ENCODE measurements at places on chromosomes 7 and 10.
A peak's percentile ranks its signal among the peaks of the same experiment; 100 is the strongest.

- DNase-seq, result peak; percentile 24
Observed at GRCh38 chr10:92699518-92700381, 10.0 kb downstream of the HHEX start.

GRCh38 chr7:88217675-88218428, 2.0 kb downstream of the SRI start:
- peak; percentile 8 for DNase-seq

DNA sequence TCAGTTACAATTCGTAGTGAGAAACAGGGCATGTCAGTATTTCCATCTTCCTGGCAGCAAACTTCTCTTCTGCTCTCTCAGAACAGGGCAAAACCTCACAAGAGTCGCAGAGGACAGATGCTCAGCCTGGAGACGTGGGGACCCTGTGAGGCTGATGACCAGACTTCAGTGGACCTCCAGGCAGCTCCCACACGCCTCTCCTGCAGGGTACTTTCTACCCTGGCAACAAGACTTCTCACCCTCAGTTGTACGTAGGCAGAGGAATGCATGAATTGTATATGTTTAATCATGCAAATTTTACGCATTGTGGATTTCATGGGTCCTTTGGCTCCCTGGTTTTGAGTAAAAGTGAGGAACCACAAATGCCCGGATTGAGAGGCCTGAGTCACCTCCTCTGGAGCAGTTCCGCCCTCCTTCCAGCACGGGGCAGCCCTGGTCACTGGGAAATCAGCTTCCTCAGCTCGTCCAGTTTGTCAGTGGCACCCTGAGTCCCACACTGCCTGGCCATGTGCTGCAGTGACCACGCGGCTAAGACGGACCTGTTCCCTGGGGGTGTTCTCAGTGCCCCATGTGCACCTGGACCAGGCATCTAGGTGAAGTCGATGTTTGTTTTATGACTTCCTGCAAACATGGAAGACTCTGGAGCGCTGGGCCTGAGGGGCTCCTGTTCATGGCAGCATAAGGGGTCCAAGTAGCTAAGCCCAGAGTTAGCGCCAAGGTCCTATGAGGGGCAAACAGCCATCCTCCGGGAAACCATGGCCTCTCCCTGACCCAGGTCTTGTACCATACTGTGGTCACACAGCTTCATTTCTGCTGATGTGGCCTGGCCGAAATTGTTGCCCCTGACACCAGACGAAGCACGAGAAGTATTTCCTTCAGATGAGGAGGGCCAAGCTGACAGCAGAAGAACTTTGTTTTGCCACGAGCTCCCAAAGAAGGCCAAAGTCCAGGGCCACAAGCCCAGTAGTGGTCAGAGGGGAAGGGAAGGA, 165.1 kb downstream of the TNS3 start:
- DNase-seq, result no peak

GRCh38 chr10:29751684-29752083, 116.9 kb upstream of the SVIL start:
- no peak for DNase-seq

GRCh38 chr10:101568054-101568745, 19.9 kb downstream of the POLL start:
- no peak for DNase-seq

- DNase-seq, result no peak
Observed at GRCh38 chr7:91250706-91251105, 13.5 kb upstream of the FZD1 start.

DNA sequence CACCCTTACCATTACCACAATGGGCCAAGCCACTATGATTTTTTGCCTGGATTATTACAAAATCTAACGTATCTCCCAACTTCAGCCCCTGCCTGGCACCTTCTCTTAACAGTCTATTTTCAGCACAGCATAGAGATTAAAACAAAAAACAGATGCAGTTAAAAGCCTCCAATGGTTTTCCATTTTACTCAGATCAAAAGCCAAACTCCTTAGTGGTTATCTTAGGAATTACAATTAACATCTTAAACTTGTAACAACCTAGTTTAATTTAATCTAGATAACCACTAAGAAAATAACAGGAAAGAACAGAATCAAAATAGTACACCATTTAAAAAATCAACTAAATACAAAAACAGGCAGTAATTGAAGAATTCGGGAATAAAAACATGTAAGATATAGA, 43.5 kb downstream of the DNAJC1 start:
- no peak for DNase-seq

DNA sequence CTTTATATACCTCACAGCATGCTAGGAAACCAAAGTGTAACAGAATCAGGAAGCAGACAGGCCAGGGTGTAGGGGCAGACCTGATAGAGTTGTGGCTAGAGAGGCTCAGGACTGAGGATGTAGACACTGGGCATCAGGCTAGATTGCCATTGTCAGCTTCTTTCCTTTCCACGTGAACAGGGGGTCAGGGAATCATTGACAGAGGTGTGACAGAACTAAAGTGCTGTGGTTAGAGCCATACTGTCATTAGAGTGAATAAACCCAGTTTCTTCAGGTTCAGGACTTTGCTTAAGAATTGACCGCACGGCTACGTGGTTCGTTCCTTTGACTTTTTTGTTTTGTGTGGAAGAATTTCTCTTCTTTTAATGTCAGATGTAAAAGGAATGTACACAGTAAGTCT, 90.7 kb downstream of the CALD1 start:
- no peak for DNase-seq

GRCh38 chr7:152909683-152910544, 150.4 kb downstream of the ACTR3B start:
- no peak for DNase-seq

DNA sequence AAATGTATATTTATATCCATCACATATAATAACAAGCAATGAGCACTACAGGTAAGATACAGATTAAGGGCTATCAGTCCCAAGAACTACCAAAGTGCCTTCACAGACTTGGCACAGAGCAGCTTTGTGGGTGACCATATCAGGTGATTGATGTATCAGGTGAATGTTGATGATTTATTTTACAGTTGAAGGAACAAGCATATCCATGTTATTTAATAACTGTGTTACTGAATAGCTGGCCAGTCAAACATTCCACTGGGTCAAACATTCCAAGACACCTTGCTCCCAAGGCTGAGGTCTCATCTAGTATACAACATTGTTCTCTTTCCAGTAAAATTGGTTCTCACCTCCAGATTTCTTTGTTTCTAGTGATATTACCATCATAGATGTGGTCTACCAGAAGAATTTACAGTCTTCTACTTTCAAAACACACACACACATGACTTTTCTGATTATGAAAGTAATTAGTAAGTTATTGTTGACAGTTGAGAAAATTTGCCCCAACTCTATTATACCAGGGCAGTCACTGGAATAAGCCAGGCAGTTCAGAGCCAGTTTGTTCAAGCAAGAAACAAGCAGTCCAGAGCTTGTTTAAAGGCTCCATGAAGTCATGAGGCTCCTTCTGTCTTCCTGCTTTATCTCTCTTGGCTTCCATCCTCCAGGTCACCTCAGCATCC, 68.2 kb downstream of the ELAPOR2 start:
- DNase-seq, result no peak

DNA sequence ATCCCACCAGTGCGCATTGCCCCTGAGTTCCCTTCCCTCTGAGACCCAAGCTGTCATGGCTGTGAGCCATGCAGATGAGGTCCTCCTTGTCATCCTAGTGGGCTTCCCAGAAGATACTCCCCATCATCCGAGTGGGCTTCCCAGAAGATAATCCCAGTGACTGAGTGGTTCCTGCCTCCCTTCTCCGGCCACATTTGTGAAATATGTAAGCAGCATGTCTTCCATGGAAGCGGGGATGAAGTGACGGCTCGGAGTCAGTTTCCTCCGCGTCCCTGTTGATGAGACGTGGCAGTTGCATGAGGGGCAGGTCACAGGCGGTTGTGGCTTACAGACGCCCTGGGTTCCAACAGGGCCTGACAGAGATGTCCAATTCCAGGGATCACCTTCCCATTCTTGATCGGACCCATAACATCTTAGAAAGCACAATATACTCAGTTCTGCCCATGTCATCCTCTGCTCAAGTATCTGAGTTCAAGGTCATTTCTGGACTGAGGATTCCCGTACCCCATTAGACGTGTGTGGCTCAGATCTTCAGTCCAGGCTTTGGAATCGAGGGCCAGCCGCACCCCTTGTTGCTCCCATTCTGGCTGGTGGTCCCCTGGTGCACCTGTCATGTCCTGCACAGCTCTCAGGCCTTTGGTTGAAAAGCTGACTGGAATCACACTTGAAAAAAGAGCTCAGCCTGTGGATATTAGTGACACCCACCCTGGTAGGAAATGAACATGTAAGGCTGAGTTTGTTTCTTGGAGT, 166.9 kb downstream of the PTPRN2 start:
- no peak for DNase-seq
